ENCODE measurements at places on chromosomes 16 and 17.

DNA sequence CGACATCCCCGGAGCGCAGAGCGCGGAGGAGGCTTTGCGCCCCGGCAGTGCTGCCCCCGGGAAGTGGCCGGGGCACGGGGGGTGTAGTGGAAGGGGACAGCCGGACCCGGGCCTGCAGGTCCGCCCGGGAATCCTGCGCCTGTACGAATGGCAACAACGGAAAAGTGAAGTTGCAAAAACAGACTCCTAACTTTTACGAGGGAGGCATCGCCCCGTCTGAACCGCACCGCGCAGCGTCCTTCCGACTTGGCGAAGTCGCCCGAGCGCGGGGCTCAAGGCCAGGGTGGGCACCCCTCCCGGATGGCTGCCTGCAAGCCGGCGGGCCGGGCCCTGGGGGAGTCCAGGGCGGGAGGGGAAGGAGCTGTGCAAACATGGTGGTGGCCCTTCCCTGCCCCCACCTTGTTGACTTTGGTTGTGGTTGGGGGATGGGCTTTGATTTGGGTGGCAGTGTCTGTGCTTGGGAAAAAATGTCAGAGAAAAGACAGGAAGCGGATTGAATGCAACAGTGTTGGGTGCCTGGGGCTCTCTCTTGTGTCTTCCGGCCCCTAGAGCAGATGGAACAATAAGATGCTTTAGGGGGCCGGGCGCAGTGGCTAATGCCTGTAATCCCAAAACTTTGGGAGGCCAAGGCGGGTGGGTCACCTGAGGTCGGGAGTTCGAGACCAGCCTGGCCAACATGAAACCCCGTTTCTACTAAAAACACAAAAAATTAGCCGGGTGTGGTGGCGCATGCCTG lies 675 bp downstream of the RNF213 start:
- DNase-seq: peak; percentile 23

GRCh38 chr17:72560303-72561247 lies 439.8 kb downstream of the SOX9 start:
- no peak for DNase-seq

DNA sequence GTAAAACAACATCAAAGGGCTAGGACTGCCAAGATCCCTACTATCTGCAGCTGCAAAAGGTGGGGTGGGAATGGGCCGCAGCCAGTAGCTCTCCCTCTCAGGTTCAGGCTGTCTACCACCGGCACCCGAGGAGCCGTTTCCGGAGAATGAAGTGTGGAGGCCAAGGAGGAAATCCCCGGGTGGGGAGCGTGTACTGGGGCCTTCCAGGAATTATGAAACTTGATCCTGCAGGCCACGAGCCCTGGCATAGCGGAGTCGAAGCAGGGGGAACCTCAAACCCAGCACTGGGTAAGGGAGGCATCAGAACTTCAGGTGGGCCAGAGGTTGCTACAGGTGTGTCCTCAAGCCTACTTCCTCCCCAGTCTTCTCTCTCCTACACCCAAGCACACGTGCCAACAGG lies 5.1 kb downstream of the INPP5K start:
- no peak for DNase-seq

DNA sequence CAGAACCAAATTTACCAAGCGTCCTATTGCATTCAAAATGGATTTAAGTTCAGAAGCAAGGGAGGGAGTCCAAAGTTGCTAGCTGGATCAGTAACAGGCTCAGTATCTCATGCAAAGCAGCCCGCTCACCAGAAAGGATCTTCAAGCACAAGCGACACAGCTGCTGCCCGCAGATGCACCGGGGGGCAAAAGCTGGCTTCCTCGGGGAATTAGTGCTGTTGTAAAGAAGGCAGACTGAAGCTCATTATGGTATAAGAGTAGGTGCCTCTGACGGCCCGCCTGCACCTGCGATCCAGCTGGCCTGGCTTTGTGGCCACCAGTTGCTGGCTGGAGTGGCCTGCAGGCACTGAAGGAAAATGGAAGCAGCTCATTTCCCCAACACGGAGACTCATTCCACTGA lies 128.4 kb upstream of the RCVRN start:
- DNase-seq: no peak

DNA sequence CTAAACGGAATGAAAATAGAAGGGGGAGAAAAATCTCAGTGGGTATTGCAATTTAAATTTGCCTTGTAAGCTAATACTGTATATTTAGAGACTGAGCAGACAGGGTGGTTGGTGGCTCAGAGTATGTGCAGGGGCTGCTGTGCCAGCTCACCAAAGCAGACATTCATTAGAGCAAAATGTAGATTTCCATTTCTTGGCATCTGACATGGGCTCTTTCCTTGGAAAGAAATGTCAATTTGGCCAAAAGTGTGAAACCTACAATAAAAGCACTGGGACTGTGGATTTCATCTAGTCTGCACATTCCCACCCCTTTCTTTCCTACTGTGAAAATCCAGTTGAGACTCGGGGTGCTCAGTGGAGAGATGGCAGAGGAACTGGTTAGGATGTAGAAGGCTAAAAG lies 145.1 kb upstream of the NOG start:
- DNase-seq: no peak

DNA sequence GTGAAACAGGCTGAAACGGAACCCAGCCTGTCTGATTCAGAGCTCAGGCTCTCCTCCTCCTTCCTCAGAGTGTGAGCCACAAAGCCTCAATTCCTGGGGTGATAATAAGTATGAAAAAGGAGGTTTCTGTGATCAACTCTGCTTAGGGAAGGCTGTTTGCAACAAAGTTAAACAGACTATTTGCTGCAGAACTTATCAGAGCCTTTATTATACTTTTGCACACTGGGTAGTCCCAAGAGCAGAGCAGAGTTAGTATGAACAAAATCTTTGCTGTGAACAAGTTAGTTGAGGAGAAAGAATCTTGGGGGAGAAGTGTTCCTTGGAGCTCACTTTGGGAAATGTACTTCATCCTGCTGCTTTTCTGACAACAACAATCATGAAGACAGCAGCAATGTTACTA lies 67.4 kb downstream of the MRM1 start:
- no peak for DNase-seq

DNA sequence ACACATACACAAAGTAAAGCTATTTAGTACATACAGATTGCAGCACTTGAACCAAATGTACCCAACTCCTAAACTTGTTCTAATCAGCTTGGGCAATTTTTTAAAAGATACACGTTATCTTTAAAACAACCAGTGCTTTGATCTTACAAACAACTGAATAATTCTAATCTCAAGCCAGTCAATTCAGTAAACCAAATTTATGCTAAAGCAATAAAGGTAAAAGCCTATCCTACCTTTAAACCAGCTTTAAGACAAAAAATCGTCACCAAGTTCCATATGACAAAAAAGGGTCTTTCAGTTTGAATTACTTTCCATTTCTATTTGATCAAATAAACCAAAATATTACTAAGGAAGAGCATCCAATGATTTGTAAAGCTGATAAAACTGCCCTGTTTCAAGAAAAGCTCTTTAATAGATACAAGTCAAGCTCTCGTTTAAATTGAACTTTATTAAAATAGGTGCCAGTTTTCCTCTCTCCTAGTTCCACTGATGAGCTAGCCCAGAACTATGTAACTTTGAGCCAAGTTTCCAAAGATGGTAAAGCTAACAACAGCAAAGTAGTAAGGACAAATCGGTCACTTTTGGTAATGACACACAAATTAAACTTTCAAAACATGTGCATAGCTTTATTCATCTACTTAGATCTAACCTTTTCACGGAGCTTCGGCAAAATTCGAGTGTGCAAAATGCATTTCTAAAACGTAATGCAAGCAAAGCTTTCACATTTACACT lies 10.2 kb downstream of the CRYBA1 start:
- no peak for DNase-seq

GRCh38 chr16:84193480-84193879 lies 2.5 kb downstream of the ADAD2 start:
- DNase-seq: no peak

DNA sequence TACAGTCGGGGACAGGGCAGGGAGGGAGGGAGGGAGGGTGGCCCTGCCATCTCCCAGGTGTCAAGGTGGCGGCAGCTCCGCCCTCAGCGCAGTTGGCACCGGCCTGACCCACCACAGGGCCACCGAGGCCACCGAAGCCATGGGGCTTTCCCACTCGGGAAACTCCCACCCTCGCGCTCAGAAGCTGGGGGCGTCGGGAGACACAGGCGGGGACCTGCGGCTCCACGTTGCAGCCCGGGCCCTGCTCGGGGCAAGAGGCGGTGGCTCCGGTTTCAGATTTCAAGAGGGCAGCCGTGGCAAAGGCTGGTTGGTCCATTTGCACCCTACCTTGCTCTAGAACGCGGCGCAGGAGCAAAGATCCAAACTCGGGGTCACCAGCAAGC lies 544 bp downstream of the CYB561 start:
- DNase-seq: peak; percentile 63

GRCh38 chr17:59154721-59155438 lies at the start of gene SKA2:
SKA2 (minus strand) TSS chr17:59155186; CDS start chr17:59155163, 23 bp downstream.
- peak; percentile 95 for DNase-seq

DNA sequence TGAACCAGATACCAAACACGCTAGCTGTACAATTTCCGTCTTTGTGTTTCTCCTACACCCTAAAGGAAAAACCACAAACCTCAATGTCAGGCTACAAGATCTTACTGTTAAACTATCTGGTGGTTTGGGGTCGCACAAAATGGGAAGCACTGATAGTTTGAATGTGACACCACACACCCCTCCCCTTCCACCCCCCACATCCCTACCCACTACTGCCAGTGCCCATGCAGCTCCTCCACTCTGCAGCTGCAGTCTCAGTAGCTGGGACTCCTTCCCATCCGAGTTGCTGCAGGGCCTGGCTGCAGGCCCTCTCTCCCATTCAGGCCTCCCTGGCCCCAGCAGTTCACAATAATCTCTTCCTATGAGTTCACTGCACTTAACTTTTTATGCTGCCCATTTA lies 18.4 kb downstream of the TRAP1 start:
- DNase-seq: no peak

DNA sequence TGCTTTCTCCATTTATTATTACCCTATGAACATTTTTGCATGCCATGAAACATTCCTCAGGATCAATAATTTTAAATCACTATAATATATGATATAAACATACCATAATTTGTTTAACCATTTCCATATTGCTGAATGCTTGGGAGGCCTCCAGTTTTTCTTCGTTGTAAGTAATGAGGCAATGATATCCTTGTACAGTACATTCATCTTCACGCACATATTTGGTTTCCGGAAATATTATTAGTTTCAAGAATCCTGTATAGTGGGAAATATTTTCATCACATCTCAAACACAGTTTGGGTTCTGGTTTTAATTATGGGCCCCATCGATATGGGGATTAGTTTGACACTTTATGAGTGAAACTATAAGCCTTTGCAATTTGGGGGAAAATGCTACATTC lies 135.4 kb downstream of the HS3ST3B1 start:
- DNase-seq: no peak

DNA sequence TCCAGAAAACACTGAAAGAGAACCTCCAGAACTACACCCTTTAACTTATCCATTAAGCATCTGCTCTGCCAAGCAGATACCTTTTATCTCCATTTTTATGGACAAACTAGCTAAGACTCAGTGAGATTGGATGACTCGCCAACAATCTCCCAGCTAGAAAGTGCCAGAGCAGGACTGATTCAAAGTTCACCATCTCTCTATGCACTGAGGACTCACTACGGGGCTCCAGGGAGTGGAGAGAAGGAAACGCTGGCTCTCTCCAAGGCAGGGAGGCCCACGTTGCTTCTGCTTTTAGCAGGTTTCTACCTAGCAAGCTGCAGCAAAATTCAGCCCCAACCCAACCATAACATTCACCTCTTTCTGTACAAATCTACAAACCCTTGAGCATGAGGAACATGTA lies 52.8 kb upstream of the ARHGAP44 start:
- no peak for DNase-seq

DNA sequence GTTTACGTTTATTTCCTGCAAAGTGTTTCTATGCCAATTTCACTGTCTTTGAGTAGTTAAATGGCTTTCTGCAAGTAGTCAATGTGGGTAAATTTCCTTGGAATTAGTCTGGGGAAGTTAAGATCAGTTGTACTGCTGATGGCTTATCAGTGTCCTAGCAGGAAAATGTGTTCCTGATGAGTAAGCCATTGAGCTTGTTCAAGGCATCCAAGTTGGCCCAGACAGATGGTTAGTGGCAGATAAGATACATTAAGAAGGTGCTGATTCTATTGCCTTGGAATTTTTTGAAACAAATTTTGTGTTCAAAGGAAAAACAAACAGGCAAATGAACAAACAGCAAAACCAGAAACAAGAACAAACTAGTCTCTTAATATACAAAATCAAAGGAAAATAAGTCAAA lies 258.4 kb downstream of the MAP2K6 start:
- DNase-seq: no peak

DNA sequence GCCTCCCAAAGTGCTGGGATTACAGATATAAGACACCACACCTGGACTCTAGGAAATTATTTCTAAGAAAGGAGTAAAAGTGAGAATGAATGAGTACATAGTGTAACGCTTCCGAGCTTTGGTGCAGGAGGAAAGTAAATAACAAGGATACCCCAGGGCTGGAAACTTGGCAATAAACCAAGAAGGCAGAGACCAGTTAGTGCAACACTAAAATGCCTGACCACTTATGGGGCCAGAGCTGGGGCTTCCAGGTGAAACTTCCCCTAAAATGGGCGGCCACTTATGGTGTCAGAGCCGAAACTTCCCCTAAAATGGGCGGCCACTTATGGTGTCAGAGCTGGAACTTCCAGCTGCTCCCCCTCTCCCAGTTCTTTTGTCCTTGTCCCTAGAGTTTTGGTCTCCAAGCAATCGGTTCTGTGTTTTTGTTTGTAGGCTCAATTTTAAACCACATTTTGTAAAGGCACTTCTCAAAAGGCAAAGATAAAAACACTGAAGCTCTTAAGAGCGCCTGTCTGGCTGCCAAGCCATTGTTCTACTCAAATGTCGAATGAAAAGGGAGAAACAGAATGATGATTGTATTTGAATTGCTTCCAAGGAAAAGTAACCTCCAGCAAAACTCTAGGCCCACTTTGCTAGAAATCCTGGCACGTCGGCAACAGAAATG lies 63.9 kb downstream of the NXN start:
- DNase-seq: no peak

- DNase-seq: no peak
Measured at GRCh38 chr17:68305142-68305541, 13.8 kb downstream of the ARSG start.

- DNase-seq: no peak
Measured at GRCh38 chr16:79009896-79010295, 590.6 kb downstream of the MAF start.

GRCh38 chr16:5044011-5044540 lies 10.3 kb upstream of the NAGPA start:
- no peak for DNase-seq

DNA sequence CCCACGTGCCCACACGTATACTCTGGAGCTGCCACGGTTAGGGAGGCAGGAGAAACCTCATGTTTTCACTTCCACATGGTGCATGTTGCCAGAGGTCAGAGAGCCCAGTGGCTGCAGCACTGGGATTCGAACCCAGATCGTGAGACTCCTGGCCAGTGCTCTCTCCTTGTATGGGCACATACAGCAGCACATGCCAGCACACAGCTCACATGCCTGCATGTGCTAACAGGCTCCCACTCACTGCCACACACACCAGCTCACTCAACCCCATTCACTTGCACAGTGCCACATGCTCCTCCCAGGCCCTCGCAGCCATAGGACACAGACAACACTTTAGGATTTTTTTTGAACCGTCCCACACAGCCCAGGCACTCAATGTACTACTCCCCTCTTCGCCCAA lies 49.5 kb upstream of the MRPS23 start:
- no peak for DNase-seq
